ENCODE measurements at places on chromosomes 6 and 20.

DNA sequence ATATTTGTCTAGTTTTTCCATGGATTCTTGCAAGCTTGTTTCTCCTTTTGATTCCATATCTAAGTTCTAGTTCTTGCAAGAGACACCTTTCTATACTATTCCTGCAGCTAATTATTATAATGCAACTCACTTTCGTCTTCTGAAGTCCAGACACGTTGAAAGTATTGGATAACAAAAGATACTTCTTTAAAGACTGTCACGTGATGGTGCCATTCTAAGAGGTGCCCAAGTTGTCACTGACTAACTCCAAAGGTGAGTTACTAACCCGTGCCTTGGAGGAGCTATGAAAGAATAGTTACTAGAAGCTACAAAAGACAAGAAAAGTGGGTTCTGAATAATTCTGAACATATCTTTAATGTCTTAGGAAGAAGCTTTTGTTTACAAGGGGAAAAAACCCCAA lies 322.6 kb downstream of the HDGFL1 start:
- DNase-seq, result no peak

DNA sequence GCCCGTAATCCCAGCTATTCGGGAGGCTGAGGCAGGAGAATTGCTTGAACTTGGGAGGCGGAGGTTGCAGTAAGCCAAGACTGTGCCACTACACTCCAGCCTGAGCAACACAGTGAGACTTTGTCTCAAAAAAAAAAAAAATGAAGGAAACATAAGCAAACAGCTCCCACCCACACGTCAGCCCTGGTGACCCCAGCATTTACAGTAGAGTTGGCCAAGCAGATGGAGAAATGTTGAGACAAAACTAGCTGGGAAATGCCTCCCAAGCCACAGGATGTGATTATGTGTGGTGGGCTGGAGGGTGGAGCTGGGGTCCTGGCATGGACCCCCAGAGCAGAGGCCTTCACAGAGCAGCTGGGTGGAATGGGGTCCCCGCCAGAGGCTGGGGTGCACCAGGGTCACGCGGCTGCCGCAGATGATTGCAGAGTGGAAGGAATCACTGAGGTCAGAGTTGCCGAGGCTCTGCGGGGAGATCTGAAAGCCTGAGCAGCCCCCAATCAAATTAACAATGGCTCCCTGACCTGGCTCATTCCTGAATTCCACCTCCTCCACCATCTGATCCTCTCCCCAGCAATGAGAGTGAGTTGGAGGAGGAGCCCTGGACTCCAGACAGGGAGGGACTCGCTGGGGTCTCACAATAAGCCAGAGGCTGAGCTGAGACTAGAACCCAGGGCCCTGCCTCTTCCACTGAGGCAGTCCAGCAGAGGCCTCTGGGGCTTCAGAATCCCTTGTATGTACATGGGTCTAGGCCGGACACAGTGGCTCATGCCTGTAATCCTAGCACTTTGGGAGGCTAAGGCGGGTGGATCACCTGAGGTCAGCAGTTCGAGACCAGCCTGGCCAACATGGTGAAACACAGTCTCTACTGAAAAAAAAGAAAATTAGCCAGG lies 34.7 kb upstream of the TGM2 start:
- no peak for DNase-seq

DNA sequence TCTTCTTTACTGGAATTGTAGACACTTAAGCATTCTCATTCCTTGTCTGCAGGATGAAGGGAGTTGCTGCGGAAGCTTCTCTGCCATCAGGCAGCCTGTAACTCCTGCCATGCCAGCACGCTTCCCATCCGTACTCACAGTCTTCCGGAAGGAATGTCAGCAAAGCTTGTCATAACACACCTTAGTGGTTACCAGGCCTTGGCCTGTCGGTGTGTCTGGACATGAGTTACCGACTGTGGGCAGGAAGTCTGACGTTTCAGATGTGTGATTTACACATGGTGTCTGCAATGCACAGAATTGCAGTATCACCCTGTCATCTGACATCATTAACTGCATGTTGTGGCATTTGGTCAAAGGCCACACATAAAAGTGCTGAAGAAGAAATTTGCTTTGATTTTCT lies 102.2 kb downstream of the SLC24A3 start:
- DNase-seq, result no peak

GRCh38 chr6:142378138-142378875 lies 76.5 kb downstream of the ADGRG6 start:
- DNase-seq, result no peak

DNA sequence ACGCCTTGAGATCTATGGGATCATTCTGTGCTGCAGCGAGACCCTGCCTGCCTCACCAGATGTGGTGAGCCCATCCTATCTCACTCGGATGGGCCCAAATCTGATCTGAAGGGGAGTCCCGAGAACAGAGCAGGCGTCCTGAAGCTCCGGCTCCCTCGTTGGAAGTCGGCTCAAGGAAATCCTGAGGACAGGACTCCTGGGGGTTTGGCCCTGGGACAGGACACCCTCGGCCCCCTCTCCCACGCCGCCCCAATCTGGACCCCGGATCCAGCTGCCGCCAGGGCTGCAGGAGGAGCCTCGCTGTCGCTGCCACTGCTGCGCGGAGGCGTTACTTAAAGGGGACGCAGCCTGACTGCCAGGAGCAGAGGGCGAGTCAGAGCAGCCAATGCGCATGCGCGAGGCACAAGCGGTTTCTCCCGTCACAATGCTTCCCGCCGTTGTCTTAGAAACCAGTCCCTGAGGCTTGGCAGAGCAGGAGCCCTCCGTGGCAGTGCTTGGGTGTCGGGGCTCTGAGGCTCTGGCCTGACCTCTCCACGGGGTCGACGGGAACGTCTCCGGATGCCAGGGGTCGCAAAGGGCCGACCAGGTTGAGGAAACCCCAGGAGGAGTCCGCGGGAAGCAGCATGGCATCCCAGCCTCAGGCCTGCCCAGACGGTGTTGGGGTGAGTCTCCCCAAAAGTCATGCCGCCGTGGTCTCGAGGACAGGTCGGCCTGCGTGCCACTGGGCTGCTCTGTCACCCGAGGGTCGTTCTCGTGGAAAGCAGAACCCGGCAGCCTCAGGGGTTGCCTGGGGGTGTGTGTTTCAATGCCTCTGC lies 1567.8 kb upstream of the DEFB115 start:
- DNase-seq, result peak; percentile 8

GRCh38 chr6:105873211-105873704 lies 212.9 kb upstream of the PRDM1 start:
- DNase-seq, result no peak

- no peak for DNase-seq
Measured at GRCh38 chr20:34922654-34923381, 32.8 kb downstream of the GSS start.

DNA sequence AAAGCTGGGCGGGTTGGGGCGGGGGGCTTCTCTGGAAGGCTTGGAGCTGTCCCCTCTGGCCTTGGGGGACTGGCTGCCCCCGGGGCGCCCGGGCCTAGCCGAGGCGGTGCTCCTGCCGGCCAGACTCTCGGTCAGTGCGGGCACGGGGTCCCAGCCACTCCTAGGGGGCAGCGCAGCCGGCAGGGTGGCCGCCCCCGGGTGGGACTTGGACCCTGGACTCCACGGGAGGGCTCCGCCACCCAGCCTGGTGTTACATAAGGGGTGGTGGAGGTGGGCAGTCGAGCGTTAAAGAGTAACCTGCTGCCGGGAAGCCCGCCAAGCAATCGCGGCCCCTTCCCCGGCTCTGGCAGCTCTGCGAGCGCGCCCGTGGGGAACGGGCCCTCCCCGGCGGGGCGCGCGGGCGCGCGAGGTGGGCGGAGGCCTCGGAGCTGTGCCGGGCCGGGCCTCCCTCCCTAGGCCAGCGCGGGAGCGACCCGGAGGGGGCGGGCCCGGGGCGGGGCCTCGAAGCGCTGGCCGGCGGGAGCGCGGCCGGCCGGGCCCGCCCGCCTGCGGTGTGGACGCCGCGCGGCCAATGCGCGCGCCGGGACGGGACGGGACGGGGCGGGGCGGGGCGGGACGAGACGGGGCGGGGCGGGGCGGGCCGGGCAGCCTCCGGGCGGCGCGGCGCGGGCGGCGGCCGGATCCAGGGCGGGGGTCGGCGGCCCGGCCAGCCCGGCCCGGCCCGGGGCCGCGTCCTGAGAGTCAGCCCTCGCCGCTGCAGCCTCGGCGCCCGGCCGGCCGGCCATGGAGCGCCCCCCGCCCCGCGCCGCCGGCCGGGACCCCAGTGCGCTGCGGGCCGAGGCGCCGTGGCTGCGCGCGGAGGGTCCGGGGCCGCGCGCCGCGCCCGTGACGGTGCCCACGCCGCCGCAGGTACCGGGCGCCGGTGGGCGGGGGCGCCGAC lies at the start of gene SLC2A4RG:
SLC2A4RG (plus strand) TSS at position 647 of the 940 bp plus-strand sequence; CDS start at position 784, 137 bp downstream.
- DNase-seq, result no peak

DNA sequence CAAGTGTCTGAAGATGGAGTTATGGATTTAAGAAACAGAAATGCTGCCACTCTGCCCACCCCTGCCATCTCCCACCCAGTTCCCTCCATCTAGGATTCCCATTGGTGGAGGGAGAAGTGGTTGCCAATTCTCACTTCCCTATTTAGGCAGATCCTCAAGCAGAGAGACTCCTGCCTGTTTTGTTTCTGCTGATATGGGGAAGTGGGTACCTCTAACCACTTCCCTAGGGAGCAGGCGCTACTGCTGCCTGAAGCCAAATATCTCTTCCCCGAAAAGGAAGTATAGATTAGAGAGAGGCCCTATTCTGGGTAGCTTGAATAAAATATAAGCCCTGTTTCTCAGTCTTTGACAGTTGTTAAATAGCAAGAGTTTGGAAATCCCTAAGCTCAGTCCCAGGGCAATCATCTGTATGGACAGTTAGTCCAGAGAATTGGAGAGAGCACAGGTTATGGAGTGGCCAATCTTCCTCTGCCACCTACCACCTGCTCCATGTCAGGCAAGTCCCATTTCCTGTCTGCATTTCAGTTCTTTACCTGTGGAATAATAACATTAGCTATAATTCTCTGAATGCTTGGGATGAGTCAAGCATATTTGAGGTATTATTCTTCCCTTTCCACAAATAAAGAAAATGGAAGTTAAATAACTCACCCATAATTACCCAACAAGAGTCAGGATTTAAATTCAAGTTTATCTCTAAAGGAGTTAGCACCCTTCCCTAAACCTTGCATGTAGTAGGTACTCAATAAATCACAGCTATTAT lies 2.6 kb upstream of the ADGB start:
- no peak for DNase-seq

GRCh38 chr6:138331984-138332383 lies 45.7 kb upstream of the SMIM28 start:
- DNase-seq, result no peak

DNA sequence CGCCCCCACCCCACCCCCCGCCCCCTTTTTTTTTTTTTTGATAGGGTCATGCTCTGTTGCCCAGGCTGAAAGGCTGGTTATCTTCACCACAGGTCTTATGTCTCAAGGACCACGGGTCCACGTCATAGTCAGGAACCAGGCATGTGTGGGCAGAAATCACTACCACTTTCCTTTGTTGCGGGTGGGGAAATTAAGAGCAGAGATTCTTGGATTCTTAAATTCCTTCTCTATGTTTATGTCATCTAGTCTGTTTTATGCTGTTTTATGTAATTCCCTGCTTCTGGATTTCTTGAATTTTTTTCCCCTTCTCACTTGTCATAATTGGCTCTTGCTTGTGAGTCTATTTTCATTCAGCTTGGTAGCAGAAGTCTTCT lies 25.8 kb upstream of the PLCG1 start:
- no peak for DNase-seq

DNA sequence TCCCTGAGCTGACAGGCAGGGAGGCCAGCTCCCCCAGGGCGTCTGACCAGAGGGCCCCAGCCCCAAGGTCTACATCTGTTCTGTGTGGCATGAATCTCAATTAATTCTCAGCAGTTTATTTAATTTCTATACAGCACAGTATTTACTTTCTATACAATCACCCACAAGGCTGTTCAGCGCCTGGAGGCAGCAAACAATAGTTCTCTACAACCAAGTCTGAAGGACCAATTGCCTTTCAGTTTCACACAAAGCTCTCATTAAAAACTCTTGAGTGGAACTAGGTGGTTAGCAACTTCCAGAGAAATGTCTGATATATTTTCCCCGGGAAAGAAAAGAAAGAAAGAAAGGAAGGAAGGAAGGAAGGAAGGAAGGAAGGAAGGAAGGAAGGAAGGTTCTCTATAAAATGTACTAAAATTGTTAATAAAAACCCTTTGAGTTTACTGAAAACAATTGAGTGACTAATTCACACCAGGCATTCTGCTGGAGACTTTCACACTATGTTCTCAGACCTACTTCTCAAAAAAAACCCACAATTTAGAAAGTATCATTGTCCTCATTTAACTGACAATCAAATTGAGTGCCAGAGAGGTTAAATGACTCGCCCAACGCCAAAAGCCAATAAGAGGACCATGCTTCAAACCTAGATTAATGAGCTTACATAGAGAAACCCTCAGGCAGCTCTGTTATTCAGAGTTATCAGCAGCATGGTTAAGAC lies 62.5 kb downstream of the METTL24 start:
- no peak for DNase-seq

DNA sequence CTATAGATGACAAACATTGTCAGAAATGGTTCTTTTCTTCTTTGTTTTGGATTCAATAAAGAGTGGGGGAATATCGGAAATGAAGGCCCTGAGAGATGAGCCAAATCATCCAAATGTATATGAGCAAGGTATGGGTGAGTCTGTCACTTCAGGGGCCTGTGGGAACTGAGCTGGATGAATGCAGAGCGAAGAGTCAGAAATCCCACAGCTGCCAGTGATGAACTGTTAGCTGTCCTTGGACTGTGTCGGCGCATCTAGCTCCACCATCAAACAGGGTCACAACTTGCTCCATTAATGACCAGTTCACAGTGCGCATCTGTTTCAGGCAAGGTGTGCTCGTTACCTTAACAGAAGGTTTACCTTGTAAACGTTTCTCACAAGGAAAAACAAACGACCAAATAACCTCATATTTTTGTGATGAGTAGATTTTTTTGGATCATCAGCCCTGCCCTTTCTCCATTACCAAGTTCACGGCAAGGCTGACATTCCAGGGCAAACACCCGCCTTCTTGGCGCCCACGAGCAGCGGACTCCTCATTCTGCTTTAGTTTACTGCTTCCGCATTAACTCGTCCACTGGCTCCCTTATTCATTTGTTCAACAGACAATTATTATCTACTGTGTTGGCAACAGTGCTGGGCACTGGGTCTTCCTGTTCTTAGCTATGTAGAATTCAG lies 15.0 kb upstream of the CCN6 start:
- no peak for DNase-seq

- no peak for DNase-seq
Measured at GRCh38 chr6:143806282-143807102, 36.6 kb upstream of the LTV1 start.

DNA sequence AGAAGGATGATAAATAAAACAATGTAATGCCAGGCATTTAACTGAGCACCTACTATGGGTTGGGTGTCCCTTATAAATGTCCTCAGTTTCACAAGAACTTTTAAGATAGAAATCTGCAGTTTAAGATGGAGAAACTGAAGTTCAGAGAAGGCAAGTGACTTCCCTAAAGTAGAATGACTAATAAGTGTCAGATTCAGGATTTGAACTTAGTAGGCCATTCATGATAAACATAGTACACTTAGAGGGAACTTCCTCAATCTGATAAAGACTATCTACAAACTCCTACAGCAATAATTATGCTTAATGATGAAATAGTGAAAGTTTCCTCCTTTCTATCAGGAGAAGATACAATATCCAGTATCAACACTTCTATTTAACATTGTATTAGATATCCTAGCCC lies 43.9 kb downstream of the NCR2 start:
- no peak for DNase-seq

GRCh38 chr20:3759884-3760283 lies 7.7 kb downstream of the ADISSP start:
- no peak for DNase-seq

Data from activated CD8-positive, alpha-beta memory T cell treated with anti-CD3 and anti-CD28 coated beads for 1 hour (primary cell).